ENCODE measurements at places on chromosomes 2 and 18.

GRCh38 chr2:140786585-140786984 lies 1344.2 kb downstream of the LRP1B start:
- no peak for DNase-seq

DNA sequence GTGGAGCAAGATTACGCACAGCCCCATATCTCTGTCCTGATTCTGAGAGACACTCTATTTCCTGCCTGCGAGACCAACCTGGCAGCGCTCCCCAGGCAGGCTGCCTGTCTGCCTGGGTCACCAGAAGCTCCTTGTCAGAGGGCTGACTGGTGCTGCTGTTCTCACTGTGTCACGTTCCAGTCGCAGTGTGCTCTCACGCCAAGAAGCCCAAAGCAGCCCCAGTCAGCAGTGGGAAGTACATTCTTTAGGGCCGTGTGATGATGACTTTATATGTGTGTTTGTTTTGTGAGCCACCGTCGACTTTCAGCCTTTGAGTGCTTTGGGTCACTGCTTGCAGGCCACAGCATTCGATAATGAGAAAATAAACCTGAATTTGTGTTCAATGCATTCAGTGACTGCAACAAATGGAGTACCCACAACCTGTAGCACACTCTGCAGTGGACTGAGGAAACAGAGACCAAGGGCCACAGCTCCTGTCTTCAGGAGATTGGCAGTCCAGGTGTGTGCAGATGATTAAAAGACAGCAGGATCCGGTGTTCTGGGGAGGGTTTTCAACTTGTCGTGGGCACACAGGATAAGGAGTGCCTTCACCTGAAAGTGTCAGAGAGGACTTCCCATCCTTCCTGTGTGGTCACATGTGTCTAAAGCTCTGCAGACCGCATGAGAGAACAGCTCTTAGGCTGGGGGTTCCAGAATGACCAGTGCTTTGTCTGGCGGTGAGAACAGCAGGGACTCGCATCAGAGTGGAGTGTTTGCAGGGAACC lies 4.8 kb downstream of the TNFRSF11A start:
- DNase-seq, result peak; percentile 26

- DNase-seq, result no peak
Observed at GRCh38 chr18:8375249-8375648, 234.0 kb upstream of the RAB12 start.

GRCh38 chr18:3455090-3455635 lies 5.2 kb downstream of the TGIF1 start:
- DNase-seq, result no peak

- no peak for DNase-seq
Observed at GRCh38 chr18:11251891-11252270, 102.5 kb upstream of the PIEZO2 start.

DNA sequence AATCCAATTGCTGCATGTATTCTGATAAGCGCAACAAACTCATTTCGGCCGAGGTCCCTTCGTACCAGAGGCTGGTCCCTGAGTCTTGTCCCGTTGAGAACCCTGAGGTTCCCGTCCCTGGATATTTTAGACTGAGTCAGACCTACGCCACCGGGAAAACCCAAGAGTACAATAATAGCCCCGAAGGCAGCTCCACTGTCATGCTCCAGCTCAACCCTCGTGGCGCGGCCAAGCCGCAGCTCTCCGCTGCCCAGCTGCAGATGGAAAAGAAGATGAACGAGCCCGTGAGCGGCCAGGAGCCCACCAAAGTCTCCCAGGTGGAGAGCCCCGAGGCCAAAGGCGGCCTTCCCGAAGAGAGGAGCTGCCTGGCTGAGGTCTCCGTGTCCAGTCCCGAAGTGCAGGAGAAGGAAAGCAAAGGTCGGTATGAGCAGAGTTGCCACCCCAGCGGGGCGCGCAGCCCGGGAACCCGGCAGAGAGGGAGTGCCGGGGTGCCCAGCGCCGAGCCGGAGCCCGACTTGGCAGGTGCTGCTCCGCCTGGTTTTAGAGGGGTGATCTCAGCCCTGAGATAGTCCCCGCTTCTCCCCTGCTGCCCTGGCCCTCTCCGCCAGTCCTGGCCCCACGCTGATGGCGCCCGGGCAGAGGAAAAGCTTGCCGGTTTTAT lies 714 bp downstream of the HOXD10 start:
- no peak for DNase-seq

GRCh38 chr18:40555914-40556313 lies 1399.1 kb upstream of the PIK3C3 start:
- DNase-seq, result no peak

DNA sequence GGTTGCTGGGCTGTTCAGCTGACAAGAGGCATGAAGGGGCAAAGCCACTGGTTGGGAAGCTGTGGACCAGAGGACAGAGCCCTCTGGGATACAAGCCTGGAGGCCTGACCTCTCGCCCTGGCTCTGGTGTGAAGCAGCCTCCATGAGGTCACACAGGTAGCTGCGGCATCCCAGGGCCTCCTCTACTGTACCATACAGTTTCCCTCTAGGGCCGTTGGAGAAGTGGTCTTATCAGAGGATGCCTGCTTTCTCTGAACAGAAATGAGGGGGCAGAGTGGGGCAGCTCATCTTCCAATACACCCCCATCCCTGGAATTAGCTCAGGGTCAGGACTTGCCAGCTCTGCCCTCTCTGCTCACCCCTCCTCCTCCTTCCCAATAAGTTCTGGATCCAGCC lies 135.1 kb upstream of the SMAD2 start:
- no peak for DNase-seq

DNA sequence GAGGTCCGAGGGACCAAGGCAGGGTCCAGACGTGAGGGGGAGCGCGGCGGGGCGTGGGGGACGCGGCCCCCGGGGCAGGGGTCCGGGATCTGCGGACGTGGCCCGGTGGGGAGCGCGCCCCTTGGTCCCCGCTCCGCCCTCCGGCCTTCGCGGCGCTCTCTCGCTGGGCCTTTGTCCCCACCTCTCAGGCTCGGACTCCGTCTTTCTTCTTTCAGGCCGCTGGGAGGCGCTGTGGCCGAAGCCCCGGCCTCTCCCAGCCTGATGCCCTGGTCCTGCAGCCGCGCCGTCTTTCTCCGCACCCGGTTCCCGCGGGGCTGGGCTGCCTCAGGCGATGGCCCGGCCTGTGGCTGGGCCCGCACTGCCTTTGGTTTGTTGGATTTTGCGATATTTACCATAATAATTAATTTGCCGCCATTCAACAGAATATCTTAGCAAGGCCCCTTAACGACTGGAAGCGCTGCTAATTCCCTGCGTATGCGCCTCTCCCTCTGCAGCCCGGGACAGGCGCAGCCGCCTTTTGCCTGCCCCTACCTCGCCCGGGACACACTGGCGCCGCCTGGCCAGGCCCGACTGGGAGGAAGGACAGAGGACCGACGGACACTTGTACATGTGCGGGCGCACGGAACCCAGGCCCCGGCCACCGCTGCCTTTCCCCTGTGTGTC lies 10.8 kb downstream of the SIX3 start:
- no peak for DNase-seq

DNA sequence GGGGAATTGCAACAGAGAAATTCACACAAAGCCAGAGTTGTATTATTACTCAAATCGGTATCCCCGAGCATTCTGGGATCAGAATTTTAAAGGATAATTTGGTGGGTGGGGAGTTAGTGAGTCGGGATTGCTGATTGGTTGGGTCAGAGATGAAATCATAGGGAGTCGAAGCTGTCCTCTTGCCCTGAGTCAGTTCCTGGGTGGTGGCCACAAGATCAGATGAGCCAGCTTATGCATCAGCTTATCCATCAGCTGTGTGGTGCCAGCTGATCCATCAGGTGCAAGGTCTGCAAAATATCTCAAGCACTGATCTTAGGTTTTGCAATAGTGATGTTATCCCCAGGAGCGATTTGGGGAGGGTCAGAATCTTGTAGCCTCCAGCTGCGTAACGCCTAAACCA lies 34.3 kb upstream of the ITM2C start:
- no peak for DNase-seq

GRCh38 chr2:176154576-176155252 lies 2.4 kb upstream of the HOXD3 start:
- no peak for DNase-seq

GRCh38 chr2:142725386-142725785 lies 152.1 kb upstream of the KYNU start:
- DNase-seq, result no peak

- no peak for DNase-seq
Observed at GRCh38 chr2:137211761-137212160, 446.4 kb downstream of the THSD7B start.

DNA sequence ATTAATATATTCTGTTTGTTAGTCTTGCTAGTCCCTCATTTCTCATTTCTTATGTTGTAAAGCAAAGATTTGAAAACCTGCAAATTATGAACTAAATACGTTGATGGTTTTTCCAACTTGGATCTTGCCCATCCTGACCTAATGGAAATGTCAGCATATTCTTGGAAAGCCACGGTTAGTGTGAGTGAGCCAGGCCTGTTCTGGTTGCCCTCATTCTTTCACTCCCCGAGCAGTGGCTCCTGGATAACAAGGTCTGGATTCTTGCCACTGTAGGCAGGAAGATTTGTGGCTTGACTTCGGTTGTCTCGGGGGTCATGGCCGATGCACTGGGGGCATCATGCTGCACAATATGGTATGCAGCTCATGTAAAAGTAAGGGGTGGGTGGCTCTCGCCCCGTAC lies 359.1 kb downstream of the MEIS1 start:
- DNase-seq, result no peak

DNA sequence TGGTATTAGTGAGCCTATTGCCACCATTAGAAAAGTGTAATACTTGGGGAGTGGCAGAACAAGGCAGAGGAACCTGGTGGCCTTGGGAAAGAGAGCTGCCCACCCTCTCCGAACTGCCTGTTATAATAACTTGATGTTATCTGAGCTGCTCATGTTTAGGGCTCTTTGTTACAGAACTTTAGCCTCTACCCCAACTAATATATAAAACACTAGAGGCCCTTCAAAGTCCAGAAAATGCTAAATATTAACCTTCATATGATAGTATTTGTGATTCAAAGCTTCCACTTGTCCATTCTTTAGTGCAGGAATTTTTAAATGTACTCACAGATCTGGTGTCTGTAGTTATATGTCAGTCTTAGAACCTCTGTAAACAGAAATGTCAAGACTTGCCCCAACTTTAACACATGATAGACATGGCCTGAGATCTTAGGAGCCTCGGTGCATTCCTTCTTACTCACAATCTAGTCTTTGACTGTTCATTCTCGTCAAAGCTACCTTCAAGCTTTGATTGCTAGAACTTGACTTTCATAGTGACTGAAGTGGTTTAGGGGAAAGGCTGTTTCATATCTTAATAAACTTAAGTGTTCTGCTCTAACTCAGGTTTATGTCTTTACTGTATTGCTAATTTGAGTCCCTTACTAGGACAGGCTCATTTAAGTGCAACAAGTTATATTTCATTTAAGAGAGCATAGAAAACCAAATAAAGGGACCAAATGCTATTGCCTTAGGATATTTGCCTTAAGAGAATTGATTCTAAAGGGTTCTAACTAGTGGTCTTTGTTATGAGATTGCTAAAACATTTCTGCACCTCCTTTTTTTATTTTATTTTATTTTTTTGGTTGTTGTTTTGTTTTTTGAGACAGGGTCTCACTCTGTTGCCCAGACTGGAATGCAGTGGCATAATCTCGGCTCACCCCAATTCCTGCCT lies 41.6 kb downstream of the DDX1 start:
- no peak for DNase-seq

DNA sequence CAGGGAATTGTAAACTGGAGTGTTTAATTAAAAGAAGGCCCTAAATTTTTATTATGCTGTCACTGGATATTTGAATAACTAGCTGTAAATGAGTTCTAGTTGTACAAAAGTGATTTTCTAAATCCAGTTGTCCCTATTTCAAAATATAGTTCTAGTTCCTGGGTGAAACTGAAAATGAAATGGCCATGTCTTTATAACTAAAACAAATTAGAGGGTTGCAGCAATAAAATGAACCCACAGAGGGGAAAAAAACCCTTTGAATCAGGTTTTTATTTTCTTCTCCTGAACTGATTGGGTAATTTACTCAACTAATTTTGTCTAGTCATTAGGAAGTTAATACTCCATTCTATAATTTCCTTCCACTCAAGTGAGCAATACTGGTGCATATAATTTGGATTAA lies 55.6 kb upstream of the MAP4K3 start:
- no peak for DNase-seq

DNA sequence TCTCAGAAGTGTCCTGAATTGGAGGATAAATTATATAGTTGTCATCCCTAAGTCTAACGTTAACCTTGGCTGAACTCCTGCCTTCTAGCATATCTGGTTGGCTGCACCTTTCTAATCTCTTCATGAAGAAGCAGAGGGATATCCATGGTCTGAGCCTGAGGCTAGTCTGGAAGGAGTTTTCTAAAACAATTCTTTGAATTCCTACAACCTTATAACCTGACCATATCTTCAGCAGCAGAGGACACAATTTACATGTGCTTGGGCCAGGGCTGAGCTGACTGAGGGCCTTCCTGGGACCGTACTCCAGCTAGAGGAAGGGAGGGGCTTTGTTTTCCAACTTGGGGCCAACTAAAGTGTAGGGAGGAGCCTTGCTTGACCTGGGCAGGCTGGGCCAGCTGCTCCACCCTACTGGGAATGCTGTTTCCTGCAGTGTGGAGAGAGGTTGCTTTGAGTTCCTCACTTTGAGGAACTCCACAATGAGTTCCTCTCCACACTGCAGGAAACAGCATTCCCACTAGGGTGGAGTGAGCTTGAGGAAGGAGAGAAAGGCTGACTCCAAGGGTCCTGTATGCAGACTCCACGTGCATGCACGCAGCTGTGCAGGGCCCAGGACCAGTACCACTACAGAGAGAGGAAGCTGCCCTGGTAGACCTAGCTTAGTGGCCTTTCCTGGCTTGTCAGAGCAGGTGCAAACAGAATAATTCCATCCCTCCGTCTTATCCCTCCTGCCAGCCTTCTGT lies 19.6 kb downstream of the CEP68 start:
- DNase-seq, result no peak

DNA sequence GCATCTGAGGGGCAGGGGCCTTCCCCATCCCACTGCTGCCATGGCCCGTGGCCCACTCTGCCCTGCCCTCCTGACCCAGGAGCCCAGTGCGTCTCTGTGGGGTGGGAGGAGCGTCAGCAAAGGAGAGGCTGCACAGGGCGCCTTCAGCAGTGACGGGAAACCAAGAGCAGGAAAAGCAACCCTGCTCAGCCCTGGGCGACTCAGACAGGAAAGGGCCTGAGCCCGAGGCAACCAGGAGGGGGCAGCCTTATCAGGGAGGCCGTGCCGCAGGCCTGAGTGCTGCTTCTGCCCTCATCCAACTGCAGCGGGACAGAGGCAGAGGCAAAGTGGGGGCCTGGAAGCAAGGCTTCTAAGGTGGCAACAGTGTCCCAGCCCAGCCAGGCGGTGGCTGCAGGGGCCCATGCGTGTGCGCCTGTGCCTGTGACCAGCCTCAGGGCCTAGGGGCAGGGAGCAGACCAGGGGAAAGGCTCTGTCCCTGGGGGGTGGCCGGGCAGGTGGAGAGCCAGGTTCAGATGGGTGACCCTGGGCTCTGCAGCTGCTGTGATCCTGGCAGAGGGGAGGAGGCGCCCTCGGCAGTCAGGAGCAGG lies 23.3 kb upstream of the ALPI start:
- DNase-seq, result no peak

- DNase-seq, result no peak
Observed at GRCh38 chr2:167551416-167551815, 663.1 kb downstream of the XIRP2 start.

GRCh38 chr2:237895544-237896506 lies 36.4 kb downstream of the RAMP1 start:
- no peak for DNase-seq
